MCF 10A (cell line): ENCODE measurements at places on chromosomes 11 and 22.

GRCh38 chr22:31544481-31545480 is 48.4 kb downstream of the SFI1 start:
- DNase-seq: peak; percentile 47

GRCh38 chr22:38707346-38707745 is 1.6 kb downstream of the GTPBP1 start:
- peak; percentile 84 for DNase-seq

- no peak for DNase-seq
Observed at GRCh38 chr22:42908374-42908746, 51.3 kb upstream of the ARFGAP3 start.

- DNase-seq: no peak
Observed at GRCh38 chr11:34198523-34198922, 93.1 kb downstream of the NAT10 start.

DNA sequence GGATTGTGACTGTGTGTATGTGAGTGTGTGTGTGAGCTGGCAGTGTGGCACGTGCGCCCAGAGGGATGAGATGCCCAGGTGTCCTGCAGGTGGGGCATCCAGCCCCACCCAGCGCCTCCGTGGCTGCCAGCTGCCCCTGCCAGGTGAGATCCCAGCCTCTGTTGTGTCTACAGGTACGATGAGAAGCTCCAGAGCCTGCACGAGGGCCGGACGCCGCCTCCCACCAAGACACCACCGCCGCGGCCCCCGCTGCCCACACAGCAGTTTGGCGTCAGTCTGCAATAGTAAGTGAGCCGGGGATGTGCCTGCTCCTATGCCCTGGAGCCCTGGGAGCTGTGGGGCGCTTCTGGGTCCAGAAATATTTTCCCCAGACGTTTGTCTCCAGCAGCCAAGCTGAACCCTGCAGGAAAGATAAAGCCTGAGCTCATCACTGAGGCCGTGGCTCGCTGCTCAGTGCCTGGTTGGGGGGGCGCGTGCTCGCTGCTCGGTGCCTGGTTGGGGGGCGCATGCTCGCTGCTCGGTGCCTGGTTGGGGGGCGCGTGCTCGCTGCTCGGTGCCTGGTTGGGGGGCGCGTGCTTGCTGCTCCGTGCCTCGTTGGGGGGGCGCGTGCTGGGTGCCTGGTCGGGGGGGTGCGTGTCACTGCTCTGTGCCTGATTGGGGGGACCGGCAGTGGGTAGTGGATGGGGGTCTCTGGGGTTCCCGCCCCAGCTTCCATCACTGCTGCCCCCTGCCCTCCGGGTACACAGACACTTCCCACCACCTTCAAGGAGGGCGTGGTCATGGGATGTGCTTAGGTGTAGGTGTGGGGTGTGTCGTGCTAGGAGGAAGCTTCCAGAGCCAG is 73.2 kb downstream of the ARHGAP8 start:
- DNase-seq: no peak
